ENCODE measurements at places on chromosomes 2 and 18.

GRCh38 chr2:79452651-79453050 is 60.2 kb upstream of the CTNNA2 start:
- DNase-seq, result no peak

GRCh38 chr2:239630618-239631286 is 229.9 kb upstream of the HDAC4 start:
- DNase-seq, result no peak

GRCh38 chr2:147456779-147457178 is 388.1 kb upstream of the ACVR2A start:
- no peak for DNase-seq

DNA sequence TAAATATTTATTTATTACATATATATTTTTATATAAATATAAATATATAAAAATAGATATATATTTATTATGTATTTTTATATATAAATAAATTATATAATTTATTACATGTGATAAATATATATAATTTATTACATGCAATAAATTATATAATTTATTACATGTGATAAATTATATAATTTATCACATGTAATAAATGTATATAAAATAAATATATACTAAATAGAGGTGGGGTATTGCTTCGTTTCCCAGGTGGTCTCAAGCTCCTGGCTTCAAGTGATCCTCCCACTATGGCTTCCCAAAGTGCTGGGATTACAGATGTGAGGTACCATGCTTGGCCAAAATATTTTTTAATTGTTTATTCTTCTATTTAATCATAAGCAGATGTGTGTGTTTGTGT is 3.6 kb upstream of the G6PC2 start:
- no peak for DNase-seq

- no peak for DNase-seq
Measured at GRCh38 chr18:79583426-79583825, 96.2 kb upstream of the CTDP1 start.

GRCh38 chr18:64983497-64984238 is 767.1 kb upstream of the CDH7 start:
- DNase-seq, result no peak

GRCh38 chr2:159072795-159073194 is 104.4 kb downstream of the TANC1 start:
- no peak for DNase-seq

DNA sequence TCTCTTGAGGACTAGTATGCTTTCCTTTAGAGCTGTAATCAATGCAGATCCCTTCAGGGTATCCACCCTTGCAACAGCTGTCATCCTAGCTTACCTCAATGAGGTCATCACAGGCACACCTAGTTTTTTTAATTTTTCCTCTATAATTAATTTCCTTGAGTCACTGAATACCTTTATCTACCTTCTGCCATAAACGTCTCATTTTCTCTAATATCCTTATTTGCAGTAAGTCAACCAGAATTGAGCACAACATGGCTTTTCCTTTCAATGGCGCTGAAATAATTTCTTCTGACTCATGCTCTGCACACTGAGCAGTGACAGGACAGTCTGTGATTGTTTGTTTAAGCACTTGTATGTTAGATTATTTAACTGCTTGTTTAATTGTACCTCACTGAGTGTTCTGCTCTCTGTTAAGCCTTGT is 49.4 kb downstream of the ETAA1 start:
- no peak for DNase-seq

DNA sequence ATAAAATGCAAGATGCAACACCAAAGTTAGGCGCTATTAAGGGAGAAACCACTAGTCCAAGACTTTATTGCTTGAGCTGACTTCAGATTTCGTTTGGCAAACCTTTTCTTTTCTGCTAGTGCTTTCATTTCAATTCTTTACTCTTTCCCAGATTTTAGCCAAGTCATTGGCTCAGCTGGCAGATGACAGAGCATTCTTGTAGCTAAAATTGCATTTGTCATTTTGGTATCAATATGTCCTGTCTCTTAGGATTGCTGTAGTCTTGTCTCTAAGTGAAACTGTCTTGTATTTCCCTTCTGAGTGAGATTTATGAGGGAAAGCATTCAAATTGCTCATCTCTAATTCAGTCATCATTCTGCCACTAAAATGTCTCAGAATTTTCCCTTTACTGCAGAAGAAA is 335.1 kb downstream of the METTL4 start:
- no peak for DNase-seq

DNA sequence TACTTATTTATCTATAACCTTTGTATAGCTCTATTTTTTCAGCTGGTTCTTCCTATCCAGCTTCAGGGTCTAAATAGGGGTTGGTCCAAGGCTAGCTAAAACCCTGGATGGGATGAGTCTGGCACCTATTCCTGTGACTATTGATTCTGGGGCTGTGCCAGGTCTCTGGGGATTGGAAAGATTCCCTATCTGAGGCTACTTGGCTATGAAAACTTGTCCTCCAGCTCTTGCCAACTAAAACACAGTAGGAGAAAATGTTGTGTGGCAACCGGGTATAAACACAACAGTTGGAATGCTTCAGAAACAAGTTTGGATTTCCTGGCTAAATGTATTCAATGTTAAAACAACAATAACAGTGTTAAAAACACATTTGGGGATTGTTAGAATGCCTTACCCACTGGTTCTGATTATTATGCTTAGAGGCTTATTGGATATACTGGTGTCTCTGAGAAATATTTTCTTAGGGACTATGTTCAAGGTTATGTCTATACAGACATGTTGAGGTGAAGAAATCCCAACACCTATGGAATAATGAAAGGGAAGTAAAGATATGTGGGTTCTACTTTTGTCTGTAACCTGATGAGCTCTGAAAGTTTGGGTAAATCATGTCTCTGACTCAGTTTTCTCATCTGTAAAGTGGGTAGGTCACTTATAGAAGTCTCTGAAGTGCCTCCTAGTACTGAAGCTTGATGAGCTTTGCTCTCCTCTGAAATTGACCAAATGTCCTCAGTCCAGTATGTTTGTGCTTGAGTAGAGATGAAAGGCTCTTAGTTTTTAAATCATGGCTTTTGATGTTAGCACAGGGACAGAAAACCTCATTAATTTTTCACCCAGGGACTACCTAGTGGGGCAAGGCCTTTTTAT is 460.7 kb downstream of the MTX2 start:
- DNase-seq, result no peak

DNA sequence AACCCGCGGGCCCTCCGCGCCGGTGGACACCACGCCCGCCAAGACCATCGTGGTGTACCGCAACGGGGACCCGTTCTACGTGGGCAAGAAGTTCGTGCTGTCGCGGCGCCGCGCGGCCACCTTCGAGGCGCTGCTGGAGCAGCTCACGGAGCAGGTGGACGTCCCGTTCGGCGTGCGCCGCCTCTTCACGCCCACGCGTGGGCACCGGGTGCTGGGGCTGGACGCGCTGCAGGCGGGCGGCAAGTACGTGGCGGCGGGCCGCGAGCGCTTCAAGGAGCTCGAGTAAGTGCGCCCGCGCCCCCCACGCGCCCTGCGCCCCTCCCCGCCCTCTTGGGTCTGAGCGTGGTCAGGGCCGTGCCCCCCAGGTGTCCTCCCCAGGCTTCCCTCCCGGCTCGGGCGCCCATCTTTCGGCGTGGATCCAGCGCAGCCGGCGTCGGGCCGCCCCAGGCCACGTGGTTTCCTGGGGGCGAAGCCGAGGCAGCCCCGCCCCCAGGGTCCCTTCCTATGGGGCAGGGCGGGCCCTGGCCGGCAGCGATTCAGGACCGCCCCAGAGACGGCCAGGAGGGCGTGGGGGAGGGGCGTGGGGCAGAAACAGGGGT is 481 bp downstream of the DCDC2C start:
- no peak for DNase-seq

- DNase-seq, result no peak
Measured at GRCh38 chr2:36727550-36727949, 31.0 kb downstream of the VIT start.

DNA sequence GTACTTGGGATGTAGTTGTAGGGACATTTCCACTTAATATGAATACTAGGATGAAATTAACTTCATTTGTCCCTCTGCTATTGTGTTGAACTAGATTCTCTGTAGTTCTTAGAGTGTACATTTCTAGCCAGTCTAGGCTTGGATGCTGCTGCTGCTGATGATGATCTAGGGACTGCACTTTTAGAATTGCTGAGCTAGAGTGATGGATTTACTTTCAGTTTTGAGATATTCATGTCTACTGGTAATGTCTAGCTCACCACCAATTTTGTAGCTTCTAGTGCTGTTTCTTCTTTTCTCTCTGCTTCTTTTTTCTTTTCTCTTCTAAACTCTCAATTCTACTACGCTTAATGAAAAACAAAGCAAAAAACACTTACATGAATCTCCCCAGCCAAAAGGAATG is 49.4 kb downstream of the MRPS9 start:
- DNase-seq, result no peak

- no peak for DNase-seq
Measured at GRCh38 chr2:73418343-73418742, 32.7 kb downstream of the ALMS1 start.

GRCh38 chr2:233012301-233012971 is 620 bp downstream of the NGEF start:
- DNase-seq, result no peak

GRCh38 chr2:235539773-235540172 is 45.9 kb downstream of the AGAP1 start:
- no peak for DNase-seq

DNA sequence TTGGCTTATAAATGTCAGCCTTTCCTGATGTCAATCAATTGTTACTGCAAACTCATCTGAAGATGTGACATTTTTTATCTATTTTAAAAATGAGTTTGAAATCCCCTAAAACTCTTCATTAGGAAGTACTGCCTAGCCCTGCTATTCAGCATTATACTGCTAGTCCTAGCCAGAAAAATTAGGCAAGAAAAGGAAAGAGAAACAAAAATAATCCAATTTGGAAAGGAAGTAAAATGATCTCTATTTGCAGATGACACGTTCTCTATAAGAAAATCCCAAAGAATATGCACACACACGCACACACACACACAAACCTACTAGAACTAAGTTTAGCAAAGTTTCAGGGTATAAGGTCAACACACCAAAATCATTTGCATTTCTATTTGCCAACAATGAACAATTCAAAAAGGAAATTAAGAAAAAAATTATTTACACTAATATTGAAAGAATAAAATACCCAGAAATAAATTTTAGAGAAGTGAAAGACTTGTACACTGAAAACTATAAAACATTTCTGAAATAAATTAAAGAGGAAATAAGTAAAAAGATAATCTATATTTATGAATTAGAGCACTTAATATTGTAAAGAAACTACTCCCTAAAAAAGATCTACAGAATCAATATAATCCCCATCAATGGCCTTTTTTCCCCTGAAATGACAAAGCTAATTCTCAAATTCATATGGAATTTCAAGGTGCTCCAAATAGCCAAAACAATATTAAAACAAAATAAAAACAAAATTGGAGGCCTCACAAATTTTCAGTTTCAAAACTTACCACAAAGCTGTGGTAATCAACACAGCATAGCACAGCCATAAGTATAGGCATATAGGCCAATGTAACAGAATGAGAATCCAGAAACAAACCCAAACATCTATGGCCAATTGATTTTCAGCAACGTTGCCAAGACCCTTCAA is 433.7 kb upstream of the TRIB2 start:
- DNase-seq, result no peak

- no peak for DNase-seq
Measured at GRCh38 chr2:154306266-154306970, 392.1 kb upstream of the KCNJ3 start.

- no peak for DNase-seq
Measured at GRCh38 chr2:88181511-88181910, 11.4 kb downstream of the THNSL2 start.

- no peak for DNase-seq
Measured at GRCh38 chr2:240895656-240896388, at the start of gene MAB21L4. MAB21L4 (minus strand) TSS chr2:240896156; CDS start chr2:240895997, 159 bp downstream.

DNA sequence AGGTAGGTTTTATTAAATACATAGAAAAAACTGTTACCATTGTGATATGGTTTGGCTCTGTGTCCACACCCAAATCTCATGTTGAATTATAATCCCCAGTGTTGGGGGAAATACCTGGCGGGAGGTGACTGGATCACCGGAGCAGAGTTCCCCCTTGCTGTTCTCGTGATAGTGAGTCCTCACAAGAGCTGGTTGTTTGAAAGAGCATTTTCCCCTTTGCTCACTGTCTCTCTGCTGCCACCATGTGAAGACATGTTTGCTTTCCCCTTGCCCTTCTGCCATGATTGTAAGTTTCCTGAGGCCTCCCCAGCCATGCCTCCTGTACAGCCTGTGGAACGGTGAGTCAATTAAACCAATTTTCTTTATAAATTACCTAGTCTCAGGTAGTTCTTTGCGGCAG is 352.7 kb upstream of the SLC39A10 start:
- DNase-seq, result no peak

- DNase-seq, result no peak
Measured at GRCh38 chr18:42264497-42264896, 309.5 kb downstream of the PIK3C3 start.

DNA sequence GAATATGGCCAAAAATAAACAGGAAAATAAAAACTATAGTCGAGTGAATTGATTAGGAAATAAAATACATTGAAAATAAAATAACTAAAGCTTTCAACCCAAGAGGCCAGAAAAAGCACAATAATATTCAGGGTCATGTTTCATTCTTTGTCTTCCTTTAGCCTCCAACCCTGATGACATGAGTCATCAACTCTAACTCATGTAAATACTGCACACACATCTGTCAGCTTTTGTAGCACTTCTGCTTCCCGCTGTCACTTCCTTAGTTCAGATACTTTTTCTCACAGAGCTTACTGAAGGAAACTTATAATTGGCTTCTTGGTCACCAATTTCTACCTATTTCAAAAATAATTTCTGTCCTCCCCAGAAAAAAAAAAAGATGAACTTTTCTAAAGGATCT is 112.8 kb downstream of the UPP2 start:
- DNase-seq, result no peak

- no peak for DNase-seq
Measured at GRCh38 chr2:234747833-234748559, 203.8 kb upstream of the SH3BP4 start.

DNA sequence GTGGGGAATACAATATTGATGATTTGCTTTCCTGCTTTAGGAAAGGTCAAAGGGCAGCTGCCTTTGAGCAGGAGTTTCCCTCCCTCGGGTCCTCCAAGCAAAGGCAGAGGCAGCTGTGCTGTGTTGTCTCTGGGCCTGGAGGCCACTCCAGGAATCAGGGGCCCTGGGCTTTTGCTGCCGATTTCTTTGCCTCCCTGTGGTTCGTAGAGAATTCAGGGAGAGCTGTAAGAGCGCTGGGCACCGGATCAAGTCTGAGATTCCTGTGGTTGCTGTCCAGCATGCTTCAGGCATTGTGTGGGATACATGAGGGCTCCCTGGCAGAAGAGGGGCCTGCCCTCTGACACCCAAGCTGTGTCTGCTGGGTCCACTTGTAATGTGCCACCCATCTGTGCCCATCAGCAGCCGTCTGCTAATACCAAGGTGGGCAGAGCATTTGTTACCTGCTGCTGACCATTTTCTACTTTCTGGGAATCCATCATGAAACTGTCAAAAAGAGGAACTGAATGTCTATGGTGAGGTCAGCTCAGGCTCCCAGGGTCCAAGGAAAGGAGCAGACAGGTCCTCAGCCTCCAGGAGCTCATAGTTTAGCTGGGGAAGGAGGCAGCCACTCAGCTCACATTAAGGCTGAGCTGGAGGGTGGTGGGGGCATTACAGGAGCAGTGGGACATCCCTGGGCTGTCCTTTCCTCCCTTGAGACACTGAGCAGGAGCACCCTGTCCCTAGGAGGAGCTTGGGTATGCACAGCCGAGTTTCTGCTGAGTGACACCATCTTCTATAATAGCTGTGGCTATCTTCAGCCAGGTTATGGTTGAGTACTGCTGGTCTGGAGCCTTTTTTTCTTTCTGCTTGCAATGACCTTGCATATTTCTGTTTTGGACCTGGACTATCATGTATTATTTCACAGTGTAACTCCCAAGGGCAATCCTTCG is 68.5 kb downstream of the CTIF start:
- DNase-seq, result no peak

GRCh38 chr2:112765251-112765650 is 842 bp upstream of the CKAP2L start:
- no peak for DNase-seq

Data from activated naive CD4-positive, alpha-beta T cell treated with anti-CD3 and anti-CD28 coated beads, Interleukin-2, amount 50 U/mL, for 16 hours (primary cell).